DMS79 treated with DMSO at 0.1 percent for 48 hours (cell line): ENCODE measurements at places on chromosomes 5 and 9.
A peak's percentile ranks its signal among the peaks of the same experiment; 100 is the strongest.

GRCh38 chr5:157348049-157348400, 82.1 kb downstream of the CYFIP2 start:
- no peak for DNase-seq

- no peak for DNase-seq
Measured at GRCh38 chr9:80233102-80233843, 661.5 kb downstream of the TLE4 start.

- DNase-seq, result no peak
Measured at GRCh38 chr5:143133721-143134120, 269.8 kb downstream of the NR3C1 start.

- no peak for DNase-seq
Measured at GRCh38 chr5:87432460-87432859, 19.7 kb upstream of the CCNH start.

DNA sequence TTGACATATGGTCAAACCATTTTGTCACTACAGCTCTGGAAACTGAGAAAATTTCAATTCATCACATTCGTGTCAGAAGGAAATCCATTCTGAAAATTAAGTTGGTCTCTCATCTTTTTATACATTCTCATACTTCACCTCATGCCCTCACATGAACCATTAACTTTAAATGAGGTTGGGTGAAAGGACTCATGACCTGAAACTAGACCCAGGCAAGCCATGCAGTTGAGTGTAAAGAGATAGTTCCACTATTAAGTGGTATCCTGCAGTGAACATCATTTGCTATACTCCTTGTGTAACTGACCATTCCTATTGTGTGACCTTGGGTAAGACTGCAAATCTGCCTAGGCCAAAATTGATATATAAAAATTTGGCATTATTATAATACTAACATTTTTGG, 299.6 kb upstream of the GRIN3A start:
- DNase-seq, result no peak

DNA sequence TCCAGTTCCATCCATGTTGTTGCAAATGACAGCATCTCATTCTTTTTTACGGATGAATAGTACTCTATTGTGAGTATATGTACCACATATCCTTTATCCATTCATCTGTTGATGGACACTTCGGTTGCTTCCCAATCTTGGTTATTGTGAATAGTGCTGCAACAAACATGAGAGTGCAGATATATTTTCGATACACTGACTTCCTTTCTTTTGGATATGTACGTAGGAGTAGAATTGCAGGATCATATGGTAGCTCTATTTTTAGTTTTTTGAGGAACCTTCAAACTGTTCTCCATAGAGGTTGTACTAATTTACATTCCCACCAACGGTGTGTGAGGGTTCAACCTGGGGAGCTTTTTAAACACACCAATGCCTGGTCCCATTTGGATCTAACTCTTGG, 22.3 kb downstream of the GALNT12 start:
- no peak for DNase-seq

DNA sequence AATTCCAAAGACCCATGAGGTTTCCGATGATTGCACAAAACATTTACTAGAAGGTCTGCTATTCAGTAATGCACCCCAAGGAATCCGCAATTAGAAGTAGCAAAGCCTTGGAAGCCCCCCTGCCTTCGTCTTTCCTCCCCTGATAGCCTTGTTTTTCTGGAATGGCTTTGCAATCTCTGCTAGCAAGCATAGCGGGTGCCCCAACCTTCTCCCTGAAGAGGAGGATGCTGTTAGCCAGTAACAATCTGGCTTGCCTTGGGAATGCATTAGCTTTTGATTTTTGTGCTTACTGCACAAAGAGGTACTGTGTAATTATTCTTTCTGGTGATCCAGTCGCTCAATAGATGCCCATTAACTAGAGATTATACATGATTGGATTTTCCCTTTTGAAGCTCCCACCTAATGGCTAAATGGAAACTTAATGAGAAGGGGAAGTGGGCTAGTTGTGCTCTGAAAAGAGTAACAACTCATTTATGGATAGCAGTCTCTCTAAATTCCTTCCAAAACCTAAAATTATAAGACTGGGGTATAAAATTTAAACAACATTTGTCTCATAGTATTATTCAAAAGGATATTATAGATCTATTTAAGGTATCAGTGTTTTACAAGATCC, 91.6 kb downstream of the FBXW11 start:
- no peak for DNase-seq

- no peak for DNase-seq
Measured at GRCh38 chr5:145841299-145841698, 6.2 kb upstream of the PRELID2 start.

GRCh38 chr5:98786191-98786853, 12.9 kb downstream of the RGMB start:
- no peak for DNase-seq

- no peak for DNase-seq
Measured at GRCh38 chr9:127090341-127090985, 32.0 kb downstream of the ANGPTL2 start.

- DNase-seq, result no peak
Measured at GRCh38 chr9:82903503-82903902, 159.4 kb downstream of the RASEF start.

DNA sequence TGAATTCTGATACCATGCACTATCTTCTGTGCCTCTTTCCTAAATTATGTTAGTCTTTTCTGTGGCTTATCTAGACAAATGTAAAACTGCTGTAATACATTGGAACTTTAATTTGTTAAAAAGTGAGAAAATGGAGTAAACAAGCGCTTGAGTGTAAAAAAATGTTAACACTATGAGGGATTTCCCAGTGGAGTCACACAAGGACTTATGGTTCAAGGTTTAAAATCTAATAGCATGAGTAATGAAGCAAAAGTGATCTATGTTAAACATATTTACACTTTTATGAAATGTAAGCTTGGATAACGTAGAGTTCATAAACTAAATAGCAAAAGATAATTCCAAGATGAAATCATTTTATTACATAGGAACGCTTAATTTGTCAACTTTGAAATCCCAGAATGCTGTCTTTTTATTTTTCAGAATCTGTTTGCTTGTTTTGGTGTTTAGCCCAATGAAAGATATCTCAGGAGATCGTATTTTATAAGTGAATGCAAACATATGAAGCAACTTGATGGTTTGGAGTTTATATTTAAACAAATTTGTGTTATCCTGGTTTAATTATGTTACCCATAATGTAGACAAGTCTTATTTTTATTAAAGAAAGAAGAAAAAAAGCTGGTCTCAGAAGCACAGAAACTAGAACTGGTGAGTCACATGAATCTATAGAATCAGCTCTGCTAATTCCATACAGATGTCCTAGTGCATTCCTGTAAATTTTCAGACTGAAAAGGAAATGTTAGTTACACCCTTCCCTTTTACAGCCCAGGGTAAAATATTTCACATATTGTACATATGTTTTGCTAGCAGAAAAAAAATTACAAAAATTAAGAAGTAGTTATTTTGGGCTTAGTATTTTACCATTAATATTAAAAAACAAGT, 34.2 kb upstream of the FBN2 start:
- no peak for DNase-seq

GRCh38 chr9:72394066-72394465, 29.1 kb upstream of the ZFAND5 start:
- DNase-seq, result no peak

- no peak for DNase-seq
Measured at GRCh38 chr9:134723491-134724190, 82.0 kb downstream of the COL5A1 start.

DNA sequence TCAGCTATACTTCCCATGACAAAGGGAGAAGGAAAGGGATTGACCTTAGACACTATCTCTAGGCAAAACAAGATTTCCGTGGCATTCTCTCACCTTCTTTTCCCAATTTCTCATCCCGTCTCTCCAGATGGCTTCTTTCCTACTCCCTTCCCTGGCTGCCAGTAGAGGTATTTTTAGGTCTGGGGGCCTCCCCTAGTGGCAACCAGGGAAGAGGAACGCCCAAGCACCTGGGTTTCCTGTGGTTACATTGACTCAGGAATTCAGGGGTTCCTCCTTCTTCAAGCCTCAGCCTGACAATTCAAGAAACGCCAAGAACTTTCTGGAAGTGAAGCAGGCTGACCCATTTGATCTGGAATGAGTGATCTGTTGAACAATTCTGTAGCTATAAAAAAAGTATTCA, 111.5 kb upstream of the OSMR start:
- no peak for DNase-seq

GRCh38 chr5:58048954-58049353, 410.9 kb downstream of the PLK2 start:
- no peak for DNase-seq

- DNase-seq, result no peak
Measured at GRCh38 chr9:108671176-108671575, 184.6 kb downstream of the ACTL7B start.

DNA sequence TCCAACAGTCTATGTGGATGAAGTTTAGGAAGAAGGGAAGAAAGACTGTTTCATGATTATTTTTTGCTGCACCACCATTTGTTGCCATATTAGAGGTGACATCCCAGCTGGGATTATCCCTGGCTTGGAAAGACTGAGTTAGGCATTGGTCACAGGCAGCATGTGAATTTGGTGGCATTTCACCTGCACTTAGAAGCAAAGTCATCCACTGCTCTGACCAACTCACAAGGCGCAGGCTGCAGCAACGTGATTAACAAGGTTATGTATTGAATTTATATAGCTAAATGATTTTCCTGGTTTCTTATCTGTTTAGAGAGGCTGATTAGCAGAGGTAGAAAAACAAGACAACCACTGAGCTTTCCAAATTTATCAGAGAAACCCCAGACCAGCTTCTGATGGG, 2.7 kb downstream of the FYB1 start:
- DNase-seq, result no peak

- no peak for DNase-seq
Measured at GRCh38 chr5:122896598-122897282, 51.3 kb downstream of the SNX24 start.

DNA sequence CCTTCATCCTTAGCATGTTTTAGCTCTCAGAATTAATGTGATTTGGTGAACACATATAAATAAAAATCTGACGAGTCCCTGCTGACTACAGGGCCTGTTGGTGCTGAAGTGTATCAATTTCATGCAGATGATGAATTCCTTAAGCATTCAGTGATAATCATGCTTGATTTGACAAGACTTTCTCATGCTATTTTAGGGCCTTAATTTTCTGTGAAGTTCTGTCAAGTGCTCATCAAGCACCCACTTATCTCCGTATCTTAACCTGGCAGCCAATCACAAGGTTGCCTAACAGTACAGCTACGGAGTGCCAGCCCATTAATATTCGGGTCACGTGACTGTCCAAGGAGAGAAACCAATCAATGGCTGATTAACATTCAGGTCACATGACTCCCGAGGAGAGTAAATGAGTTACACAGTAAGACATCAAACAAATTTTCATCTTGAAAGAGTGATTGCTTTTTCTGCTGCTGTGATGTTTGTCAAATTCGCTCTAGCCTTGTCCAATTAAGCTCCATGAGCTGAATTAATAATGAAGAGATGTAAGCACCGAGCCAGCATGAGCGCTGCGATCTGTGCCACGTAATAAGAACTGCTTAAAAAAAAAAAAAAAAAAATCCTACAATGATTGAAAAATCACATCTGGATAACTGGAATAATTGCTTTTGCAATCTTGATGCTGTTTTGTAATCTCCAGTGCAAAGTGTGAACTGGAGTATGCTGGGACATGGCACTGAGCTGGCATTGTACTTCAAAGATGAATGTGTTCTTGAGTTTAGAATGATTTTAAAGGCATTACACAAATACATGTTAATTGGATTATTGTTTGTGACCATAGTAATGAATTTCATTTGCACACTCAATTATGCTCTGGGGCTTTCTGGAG, 104.3 kb upstream of the SPATA31D4 start:
- peak; percentile 41 for DNase-seq

GRCh38 chr5:159644053-159644452, 272.2 kb upstream of the ADRA1B start:
- no peak for DNase-seq

DNA sequence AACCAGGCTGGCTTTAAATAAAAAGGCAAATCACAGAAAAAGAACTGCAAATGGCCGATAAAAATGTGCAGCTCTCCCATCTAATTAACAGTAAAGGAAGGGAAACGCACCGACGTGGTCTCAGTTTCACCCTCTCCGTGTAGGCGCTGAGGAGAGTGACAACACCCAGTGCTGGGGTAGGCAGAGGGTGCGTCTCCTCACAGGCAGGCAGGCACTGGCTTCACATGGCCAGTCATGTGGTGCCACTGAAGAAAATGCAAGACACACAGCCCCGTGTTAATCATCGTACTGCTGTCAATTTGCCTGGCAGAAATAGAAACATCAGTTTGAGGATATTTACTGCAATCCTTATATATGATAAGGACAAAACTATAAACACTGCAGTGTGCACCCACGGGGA, 178.4 kb downstream of the FANCC start:
- peak; percentile 7 for DNase-seq

DNA sequence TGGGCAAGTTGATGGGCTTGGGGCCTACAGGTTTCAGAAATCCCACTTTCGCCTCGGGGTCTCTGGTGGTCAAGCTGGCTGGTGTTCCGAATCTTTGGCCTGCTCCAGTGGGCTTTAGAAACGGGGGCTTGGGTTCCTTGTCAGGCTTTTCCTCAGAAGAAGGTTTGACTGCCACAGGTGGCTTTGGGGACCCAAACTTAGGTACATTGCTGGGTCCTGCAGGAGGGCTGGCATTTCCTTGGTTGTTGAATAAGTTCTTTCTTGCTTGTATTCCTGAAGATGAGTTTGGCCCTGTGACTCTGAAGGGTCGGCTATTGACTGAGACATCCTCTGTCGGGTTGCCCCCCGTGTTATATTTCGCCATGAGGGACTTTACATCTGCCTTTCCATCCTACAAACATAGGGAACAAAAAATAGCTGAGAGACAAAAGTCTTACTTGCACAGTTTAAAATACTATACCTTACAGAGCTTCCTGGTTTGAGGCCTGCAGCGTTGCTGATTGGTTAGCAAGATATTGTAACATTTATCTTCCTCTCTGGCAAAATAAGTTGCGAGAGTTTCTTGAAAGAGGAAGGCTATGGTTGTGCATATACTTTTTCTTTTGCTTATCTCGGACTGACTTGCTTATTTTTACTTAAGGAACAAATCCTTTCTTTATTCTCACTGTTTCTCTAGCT, 16.6 kb downstream of the FYB1 start:
- no peak for DNase-seq

GRCh38 chr5:58477760-58478376, 13.4 kb upstream of the GAPT start:
- DNase-seq, result no peak

GRCh38 chr5:179806250-179807048, at the start of gene MGAT4B:
Gene MGAT4B, minus strand, starts transcription at chr5:179806866. Its CDS starts 283 bp downstream, at chr5:179806583.
- peak; percentile 49 for DNase-seq

DNA sequence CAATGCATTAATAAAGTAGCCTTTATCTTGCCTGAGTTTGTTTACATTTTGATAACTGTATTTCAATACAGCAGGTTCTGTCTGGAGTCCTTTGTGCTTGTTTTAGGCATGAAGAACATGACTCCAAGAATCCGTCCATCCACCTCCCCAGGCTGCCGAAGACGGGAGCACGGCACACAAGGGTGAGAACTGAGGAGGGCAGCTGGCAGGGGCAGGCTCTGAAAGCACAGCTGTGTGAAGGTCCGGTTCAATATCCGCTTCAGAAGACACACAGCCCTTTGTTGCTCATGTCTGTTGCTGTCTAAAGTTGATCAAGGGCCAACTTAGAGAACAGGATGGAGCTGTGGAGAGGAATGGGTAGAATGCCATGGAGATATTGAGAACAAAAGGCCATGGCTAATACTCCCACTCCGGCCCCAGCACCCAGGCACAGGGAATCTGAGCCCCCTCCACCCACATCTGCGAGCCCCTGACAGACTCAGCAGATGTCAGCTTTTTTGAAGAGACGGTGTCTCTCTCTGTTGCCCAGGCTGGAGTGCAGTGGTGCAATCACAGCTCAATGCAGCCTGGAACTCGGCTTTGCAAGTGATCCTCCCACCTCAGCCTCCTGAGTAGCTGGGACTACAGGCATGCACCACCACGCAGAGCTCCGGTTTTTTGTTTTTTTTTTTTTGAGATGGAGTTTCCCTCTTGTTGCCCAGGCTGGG, 58.5 kb upstream of the GNE start:
- DNase-seq, result no peak
